Inflammatory macrophage treated with lipopolysaccharide for 1 hour (primary cell): ENCODE measurements at places on chromosomes 6 and 20.

DNA sequence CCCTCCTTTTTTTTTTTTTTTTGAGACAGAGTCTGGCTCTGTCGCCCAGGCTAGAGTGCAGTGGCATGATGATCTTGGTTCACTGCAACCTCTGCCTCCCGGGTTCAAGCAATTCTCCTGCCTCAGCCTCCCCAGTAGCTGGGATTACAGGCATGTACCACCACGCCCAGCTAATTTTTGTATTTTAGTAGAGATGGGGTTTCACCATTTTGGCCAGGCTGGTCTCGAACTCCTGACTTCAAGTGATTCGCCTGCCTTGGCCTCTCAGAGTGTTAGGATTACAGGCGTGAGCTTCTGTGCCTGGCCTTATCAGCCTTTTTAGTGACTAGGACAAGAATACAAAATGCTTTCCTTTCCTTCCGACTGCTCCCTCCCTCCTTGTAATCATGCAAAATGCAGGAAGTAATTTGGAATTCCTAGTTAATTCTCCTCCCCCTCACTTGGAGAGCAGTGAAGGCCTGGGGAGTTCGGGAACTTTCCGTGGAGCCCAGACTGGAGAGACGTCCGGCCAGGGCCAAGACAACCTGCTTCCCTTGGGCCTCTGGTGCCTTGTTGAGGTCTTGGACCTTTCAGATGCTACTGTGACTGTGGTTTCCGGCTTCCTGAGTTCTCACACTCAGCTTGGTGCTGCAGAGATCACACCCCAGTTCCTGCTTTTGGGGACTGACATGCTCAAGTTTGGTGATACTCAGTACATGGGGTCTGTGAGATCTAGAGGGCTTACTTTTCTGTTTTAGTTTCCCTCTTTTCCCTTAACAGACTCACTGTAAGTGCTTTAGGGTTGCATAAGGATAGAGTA, 3.9 kb upstream of the PHF20 start:
- DNase-seq = peak; percentile 66

- DNase-seq = no peak
These were observed 17.9 kb downstream of the C6orf15 start for GRCh38 chr6:31094389-31094881.

GRCh38 chr6:70310063-70310694, 7.3 kb upstream of the COL9A1 start:
- peak; percentile 15 for DNase-seq

- no peak for DNase-seq
These were observed 271.6 kb upstream of the SGK1 start for GRCh38 chr6:134589512-134589911.

DNA sequence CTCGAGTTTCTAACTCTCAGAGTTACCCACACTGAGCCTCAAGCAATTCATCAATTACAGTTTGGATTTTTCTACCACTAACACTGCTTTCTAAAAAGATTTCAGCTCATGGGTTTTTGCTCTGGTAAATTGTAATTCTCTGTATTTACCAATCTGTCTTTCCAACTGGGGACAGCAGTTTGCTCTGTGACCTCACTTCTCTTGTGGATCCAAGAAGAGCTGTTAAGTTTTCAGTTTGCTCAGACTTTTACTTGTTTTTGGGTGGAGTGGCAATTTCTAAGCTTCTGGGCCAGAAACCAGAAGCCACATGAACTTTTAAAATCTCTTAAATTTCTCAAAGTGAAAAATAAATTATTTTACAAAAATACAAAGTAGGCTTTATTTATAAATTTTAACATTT, 74.2 kb downstream of the ROS1 start:
- DNase-seq = no peak

- DNase-seq = no peak
These were observed 489.5 kb downstream of the CDH26 start for GRCh38 chr20:60447703-60448102.

DNA sequence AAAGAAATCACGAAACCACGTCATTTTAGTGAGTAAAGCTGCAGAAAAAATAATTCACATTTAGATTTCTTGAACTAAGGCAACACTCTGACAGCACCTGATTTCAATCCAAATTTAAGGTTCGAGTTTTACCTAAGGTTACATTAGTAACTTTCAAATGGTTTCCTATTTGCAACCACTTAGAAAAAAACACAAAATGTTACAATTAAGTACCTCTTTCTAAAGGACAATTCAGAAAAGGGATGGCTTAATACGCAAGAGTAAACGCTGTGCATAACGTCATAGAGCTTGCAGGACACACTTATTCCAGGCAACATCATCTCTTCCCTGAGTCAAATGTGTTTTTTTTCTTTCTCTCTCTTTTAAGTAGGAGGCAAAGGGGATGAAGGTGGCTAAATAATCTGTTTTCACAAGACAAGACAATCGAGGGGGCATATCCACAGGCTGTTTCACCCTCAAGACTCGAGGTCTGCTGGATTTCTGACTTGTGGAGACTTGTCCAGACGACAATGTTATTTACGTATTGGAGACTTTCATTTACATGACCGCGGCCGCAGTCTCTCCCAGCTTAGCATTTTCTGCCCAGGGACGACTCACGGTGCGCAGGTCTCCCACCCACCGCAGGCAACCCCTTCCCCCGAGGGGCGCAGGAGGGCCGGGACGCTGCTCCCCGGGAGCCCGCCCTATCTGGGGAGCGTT, 86.0 kb downstream of the SESN1 start:
- DNase-seq = peak; percentile 57

GRCh38 chr20:25470045-25470444, 62.6 kb downstream of the GINS1 start:
- DNase-seq = no peak
